Left kidney (tissue), 8 donors: ENCODE measurements at places on chromosomes 5 and 9. TPM values are rescaled to one million over a fixed set of nuclear protein-coding genes. Genes with fewer than 3 reads are reported as not detected.

DNA sequence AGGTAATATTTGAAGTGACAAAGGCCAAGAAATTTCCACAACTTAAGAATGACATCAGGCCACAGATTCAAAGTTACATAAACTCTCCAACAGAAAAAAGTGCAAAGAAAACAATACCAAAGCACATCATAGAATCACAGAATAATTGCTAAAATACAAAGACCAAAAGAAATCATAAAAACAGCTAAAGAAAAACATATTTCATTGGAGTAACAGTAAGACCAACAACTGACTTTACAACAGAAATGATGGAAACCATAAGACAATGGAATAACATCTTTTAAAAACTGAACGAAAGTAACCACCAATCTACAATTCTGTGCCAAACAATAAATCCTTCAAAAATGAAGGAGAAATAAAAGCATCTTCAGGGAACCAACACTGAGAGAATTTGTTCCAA, 38.3 kb downstream of the ZDHHC21 start:
- no peak for DNase-seq

DNA sequence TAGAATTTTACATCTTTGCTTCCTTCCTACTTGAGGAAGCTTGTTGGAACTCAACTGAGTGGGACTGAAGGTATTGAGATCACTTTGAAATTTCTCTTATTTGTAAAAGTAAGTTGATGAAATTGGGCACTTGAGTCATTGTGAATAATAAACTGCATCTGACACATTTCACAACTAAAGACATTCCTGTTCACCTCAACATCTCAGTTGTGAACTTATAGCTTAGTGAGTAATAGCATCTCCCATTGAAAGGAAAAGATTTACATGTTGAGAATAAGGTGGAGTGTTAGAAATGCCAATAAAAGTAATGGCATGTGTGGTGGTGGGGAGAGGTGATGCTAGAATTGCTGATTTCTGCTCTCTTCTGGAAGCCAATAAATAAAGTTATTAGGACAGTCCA, 145.0 kb downstream of the SLC24A2 start:
- DNase-seq, result no peak

GRCh38 chr5:164818445-164818844, 1313.0 kb downstream of the MAT2B start:
- DNase-seq, result no peak

- DNase-seq, result no peak
These were observed 69.3 kb upstream of the NIPAL4 start for GRCh38 chr5:157390551-157391297.

- peak; percentile 26 for DNase-seq
These were observed 545.8 kb upstream of the ARRDC3 start for GRCh38 chr5:91928754-91929521.

Gene SUSD3
- polyA plus RNA-seq, result 6.9 TPM

DNA sequence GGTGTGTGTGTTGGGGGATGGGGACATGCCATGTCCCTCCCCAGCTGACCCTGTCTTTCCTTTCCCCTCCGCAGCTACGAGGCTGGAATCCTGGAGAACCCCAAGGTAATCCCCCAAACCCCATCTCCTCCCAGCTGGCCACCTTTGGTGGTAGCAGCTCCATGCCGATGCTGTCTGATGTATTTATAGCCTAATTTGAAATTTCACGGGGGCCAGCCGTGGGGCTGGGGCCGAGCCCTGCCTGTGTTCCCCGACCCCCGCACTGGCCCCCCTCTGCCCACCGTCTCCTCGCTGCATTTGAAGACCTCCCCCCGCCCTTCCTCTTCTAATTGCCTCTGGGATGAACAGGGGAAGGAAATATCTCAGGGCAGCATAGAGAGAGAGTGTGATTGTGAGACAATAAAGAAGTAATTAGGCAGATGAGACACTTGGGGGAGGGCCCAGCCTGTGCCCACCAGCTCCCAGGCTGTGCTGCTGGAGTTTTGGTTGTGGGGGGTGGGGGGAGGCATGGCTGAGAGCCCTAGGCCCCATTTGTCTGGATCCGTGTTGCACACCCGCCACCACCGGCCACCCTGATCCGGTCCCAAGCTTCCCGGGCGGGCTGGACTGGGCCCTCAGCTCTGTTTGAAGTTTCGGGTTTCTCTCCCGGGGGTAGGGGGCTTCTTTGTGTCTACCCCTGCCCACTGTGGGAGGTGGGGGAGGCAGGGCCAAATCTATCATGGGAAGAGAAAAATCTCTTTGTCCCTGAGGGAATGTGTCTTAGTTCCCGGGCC, 26.8 kb downstream of the ASS1 start:
- no peak for DNase-seq

DNA sequence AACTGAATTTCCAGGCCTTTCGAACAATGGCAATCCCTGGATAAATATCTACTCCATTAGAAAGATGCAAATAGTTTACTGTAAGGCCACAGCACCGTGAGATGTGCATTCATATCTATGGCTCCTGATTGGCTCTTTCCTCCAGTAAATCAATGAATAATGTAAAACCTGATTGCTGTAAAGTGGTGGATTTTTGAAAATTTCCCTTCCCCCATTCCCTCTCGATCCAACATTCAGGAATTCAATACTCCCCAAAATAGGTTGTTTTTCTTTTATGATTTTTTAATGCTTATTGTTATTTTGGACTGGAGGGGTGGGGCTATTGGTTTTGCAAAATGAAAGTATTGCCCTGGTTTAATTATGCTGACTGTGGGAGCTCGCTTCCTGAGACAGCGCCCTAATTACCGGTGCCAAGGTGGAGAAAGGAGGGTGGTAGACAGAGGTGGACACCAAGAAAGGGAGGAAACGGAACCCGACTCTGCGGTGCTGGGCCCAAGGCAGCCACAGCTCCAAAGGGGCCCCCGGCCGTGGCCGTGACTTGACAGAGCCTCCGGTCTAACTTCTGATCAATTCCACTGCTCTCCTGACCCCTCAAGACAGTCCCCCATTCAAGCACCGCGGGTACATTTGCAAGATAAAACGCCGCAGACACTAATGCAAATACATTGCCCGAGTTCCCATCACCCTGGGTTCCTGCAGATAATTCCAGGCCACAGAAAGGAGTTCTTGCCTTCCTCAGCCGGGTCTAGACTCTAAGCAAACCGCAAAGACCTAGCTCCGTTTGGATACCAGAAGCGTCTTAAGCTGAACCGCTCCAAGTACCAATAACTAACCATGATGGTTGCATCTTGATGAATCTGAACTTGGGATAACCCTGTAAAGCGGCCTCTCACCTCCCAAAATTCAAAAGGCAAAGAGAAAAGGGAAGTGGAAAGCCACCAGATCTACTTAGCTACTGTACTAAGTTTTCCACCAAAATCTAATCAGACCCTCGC, 211.2 kb downstream of the MEF2C start:
- DNase-seq, result no peak

- DNase-seq, result no peak
These were observed 126.7 kb downstream of the SNX18 start for GRCh38 chr5:54644226-54644625.

DNA sequence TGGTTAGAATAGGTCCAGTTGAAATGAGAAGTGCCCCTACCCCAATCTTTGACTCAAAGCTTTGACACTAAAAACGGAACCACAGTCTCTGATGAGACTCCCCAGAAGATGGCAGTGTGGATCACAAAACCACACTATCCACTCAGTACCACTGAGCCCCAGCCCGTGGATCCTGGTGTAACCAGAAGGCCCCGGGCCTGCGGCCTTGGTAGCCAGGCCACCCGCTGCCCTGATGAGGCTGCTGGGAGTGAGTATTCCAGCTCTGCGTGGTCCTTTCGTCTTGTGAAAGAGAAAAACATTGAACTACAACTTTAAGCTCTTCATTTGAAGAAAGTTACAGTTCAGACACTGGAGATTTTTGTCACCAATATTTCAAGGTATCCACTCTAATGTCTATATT, 42.2 kb upstream of the FBP1 start:
- DNase-seq, result peak; percentile 74

- DNase-seq, result no peak
These were observed 194.4 kb upstream of the CDKN2B start for GRCh38 chr9:22203371-22204138.

GRCh38 chr5:12460493-12461261, 556.4 kb upstream of the CTNND2 start:
- DNase-seq, result no peak

GRCh38 chr9:130843049-130843908, 8.2 kb downstream of the ABL1 start:
- no peak for DNase-seq

- no peak for DNase-seq
These were observed 253.9 kb upstream of the PCSK5 start for GRCh38 chr9:75636427-75637045.

GRCh38 chr9:116589392-116590354, 97.4 kb upstream of the TRIM32 start:
- DNase-seq, result no peak

GRCh38 chr5:95723632-95724369, 7.3 kb upstream of the RHOBTB3 start:
- no peak for DNase-seq

Gene EMB
- 5.2 TPM for polyA plus RNA-seq

GRCh38 chr9:106916466-106917235, 53.7 kb downstream of the ZNF462 start:
- DNase-seq, result peak; percentile 44

DNA sequence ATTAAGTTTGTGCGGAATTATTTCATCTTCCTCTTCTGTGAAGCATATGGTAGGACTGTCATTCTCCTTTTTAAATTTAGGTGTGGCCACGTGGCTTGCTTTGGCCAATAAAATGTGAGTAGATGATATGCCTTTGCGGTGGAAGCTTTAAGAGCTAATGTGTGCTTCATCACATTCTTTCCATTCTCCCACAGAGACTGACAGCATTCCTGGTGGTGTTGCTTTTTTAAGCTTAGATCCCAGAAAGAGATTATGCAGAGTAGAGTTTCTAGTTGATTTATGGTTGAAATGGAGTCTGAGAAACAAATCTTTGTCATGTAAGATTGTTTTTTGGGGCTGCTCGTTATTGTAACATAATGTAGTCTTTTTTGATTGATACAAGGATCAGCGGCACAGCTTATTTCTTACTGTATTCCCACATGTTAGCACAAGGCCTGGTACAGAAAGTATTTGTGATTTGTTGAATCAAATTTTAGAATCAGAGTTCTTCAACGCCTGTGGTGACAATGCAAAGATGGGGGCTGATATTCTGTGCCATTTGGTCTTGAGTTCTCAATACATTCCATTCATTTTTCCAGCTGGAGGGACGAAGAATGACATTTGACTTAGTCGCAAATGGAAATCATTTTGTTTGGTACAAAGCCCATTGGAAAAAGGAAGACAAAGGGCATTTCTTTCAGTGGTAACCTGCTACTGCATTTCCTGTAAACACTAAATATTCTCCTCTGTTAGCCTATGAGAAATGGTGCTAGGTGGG, 209.9 kb upstream of the VLDLR start:
- DNase-seq, result no peak

- no peak for DNase-seq
These were observed 38.1 kb downstream of the PBX3 start for GRCh38 chr9:125785248-125785751.

GRCh38 chr5:64659289-64659688, 31.0 kb upstream of the SHISAL2B start:
- no peak for DNase-seq

DNA sequence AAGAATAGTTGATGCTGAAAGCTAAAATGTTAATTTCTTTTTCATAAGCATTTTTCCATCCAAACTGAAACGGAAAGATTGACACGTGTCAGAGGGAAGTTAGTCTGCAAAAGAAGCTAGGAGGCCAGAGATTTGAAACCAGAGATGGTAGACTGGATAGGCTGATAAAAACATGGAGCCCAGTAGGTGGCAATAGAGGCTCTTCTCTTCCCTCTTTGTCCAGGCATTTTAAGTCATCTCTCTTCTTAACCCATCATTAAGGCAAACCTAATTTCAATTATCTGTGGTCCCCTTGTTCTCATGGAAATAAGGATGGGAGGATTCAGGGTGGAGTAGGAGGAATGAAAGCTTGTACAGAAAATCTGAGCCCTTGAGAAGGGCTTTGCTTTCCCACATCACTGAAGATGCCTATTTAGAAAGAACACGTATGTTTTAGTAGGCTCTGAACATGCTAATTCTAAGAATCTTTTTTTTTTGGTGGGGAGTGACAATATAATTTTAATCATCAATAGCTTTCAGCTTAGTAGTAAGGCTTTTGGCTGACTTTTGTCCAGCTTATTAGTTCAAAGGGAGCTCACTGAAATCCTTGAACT, 66.6 kb downstream of the ZNF474 start:
- peak; percentile 72 for DNase-seq

Gene KCTD16
- 2.9 TPM for polyA plus RNA-seq

- DNase-seq, result no peak
These were observed 16.6 kb upstream of the UNC5A start for GRCh38 chr5:176793736-176794135.
